ENCODE measurements at places on chromosomes 4 and X. TPM values are rescaled to one million over a fixed set of nuclear protein-coding genes. Genes with fewer than 3 reads are reported as not detected.

- no peak for DNase-seq
- no peaks in the 10 kb centered on the region for H3K36me3 ChIP-seq
- no peaks in the 10 kb centered on the region for H3K4me1 ChIP-seq
- H3K27me3 ChIP-seq = no peaks in the 10 kb centered on the region
- no peak overlapping the region for H3K4me3 ChIP-seq
Observed at GRCh38 chr4:75708218-75708691, 16.1 kb upstream of the USO1 start.

DNA sequence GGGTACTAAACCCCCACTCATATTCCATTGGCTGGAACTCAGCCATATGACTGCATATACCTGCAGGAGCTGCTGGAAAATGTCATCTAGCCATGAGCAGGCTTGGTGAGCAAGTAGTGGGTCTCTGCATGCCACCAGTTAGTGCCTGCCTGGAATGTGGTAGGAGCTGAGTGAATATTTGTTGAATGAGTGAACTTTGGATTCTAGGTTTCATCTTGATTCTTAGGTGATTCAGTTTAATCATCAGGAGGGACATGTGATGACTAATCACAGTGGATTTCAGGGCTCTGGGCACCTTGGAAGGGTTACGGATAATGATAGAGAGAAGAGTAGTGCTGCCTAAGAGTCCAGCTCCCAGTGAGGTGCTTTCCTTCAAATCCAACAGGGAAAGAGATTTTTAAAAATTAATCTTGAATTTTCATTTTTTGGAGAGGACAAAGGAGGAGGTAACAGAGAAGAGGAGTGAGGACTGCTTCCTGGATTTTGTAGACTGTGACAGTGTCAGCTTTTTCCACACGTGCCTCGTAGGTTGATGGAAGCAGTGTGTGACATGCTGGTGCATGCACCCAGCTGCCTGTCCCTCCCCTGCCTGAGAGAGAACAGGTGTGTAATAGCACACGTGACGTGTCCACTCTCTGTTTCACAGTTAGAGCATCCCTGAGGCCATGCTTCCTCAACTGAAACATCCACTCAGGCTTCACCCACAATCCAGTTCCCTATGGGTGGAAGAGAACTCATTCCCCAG, 30.4 kb downstream of the NHS start:
- no peak for DNase-seq
- H3K36me3 ChIP-seq = no peaks in the 10 kb centered on the region
- H3K4me1 ChIP-seq = peaks cover 7% of the 10 kb centered on the region
- H3K4me3 ChIP-seq = no peak overlapping the region

DNA sequence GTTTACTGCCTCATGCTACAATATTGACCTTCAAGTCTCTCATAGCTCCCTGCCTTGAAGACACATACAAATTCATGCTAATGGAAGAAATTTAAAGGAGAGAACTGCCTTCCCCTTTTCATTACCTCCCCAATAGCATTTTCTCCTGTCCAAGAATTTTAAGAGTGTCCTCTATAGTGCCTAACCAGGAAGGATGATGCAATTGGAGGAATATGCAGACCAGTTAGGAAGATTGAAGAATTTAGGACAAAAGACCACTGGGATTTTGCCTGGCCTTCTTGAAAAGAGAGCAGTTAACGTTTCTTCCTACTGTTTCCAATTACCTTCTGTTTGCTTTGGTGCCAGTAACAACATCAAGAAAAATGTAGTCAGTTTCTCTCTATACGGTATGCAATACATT, 443.9 kb downstream of the INPP4B start:
- no peak overlapping the region for H3K27ac ChIP-seq
- no peak for DNase-seq
- no peaks in the 10 kb centered on the region for H3K36me3 ChIP-seq
- H3K4me1 ChIP-seq = peaks cover 3% of the 10 kb centered on the region
- no peak overlapping the region for H3K4me3 ChIP-seq

GRCh38 chr4:3112609-3113469, 38.4 kb downstream of the HTT start:
- H3K4me3 ChIP-seq = no peak overlapping the region
- peaks cover 65% of the 10 kb centered on the region for H3K36me3 ChIP-seq
- H3K4me1 ChIP-seq = no peaks in the 10 kb centered on the region
- DNase-seq = no peak
- no peak overlapping the region for H3K27ac ChIP-seq
- no peaks in the 10 kb centered on the region for H3K27me3 ChIP-seq

Gene ARAF
- 56.1 TPM for total RNA-seq

DNA sequence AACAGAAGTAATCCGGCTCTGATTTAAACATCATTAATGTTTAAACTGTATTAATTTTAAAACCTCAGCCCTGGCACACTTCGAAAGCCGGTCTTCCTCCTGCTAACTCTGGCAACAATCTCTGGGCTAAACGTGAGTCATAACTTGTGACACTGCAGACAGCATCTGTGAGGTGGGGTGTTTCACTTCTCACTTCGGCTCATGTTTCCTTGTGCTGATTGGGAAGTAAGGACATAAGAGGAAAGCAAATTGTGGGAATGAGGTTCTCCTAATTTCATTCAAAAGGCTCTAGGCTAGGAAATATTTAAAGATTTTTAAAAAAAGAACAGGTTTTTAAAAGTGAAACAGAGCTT, 139.9 kb upstream of the USP9X start:
- H3K4me1 ChIP-seq = no peaks in the 10 kb centered on the region
- no peak overlapping the region for H3K4me3 ChIP-seq
- no peaks in the 10 kb centered on the region for H3K36me3 ChIP-seq
- DNase-seq = no peak

- H3K27ac ChIP-seq = no peak overlapping the region
- H3K4me3 ChIP-seq = no peak overlapping the region
- no peak for DNase-seq
- no peaks in the 10 kb centered on the region for H3K27me3 ChIP-seq
- H3K4me1 ChIP-seq = no peaks in the 10 kb centered on the region
Observed at GRCh38 chr4:38734446-38734845, 48.3 kb downstream of the TLR10 start.

DNA sequence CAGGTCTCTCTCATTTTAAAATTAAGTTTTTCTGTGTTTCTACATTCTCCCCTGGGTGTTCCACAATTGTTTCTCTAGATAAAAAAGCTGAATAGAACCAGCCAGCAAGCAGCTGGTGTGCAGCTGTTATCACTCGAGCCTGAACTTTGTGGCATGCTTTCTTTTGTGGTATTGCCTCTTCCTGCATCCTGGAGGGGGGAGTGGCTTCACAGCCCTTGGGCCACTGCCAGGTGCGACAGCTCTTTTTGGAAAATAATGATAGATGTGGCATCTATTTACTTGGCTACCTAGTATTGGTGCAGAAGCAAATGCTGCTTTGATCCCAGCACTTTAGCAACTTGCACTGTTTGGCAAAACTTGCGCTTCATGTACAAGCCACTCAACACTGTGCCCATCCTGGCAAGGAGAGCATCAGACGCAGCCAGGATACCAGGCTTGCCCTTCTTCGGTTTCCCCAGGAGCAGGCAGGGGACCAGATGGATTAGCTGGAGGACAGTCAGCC, 69.4 kb downstream of the HMGB2 start:
- H3K36me3 ChIP-seq = no peaks in the 10 kb centered on the region
- H3K27ac ChIP-seq = no peak overlapping the region
- peaks cover 6% of the 10 kb centered on the region for H3K4me1 ChIP-seq
- H3K27me3 ChIP-seq = no peaks in the 10 kb centered on the region
- DNase-seq = no peak

GRCh38 chrX:53317365-53318069, 36.1 kb upstream of the IQSEC2 start:
- H3K4me1 ChIP-seq = peaks cover 7% of the 10 kb centered on the region
- H3K27me3 ChIP-seq = peaks cover 7% of the 10 kb centered on the region
- DNase-seq = peak; percentile 80
- H3K4me3 ChIP-seq = no peak overlapping the region

Gene UGT2B7
- not detected for total RNA-seq

GRCh38 chrX:121009764-121010163, 24.2 kb upstream of the CT47A1 start:
- no peaks in the 10 kb centered on the region for H3K4me1 ChIP-seq
- H3K27ac ChIP-seq = no peak overlapping the region
- no peaks in the 10 kb centered on the region for H3K27me3 ChIP-seq
- DNase-seq = no peak
- no peak overlapping the region for H3K4me3 ChIP-seq

Gene CDKL2
- total RNA-seq = not detected

Gene CDS1
- total RNA-seq = 0.11 TPM

- H3K27me3 ChIP-seq = no peaks in the 10 kb centered on the region
- DNase-seq = no peak
- no peaks in the 10 kb centered on the region for H3K36me3 ChIP-seq
- H3K4me1 ChIP-seq = no peaks in the 10 kb centered on the region
- no peak overlapping the region for H3K4me3 ChIP-seq
Observed at GRCh38 chr4:87853108-87853507, 20.3 kb downstream of the MEPE start.

Gene USP26
- total RNA-seq = not detected

DNA sequence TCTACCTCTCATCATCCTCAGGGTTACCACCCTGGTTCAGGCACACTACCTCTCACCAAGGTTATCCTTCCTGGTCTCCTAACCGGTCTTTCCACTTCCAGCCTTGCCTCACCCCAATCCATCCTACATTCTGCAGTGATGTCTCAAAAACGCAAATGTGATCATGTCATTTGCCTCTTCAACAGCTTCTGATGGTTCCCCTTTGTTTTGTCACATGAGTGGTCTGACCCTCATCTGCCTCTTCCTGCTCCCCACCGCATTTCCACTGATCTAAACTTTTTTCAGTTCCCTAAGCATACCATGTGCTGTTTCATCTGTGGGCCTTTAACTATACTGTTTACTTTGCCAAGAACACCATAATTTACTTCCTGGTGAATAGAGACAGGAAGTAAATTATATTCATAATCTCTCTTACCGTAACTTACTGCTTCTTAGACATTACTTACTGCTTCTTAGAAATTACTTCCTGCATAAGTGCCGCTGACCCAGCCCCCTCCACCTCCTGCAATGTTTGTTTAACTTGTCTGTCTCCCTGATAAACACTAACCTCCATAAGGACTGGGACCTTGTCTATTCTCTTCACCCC, 27.1 kb upstream of the NSUN7 start:
- no peaks in the 10 kb centered on the region for H3K36me3 ChIP-seq
- no peak for DNase-seq
- H3K4me1 ChIP-seq = no peaks in the 10 kb centered on the region
- H3K27ac ChIP-seq = no peak overlapping the region
- no peaks in the 10 kb centered on the region for H3K27me3 ChIP-seq

GRCh38 chr4:109111031-109111430, 191.4 kb downstream of the COL25A1 start:
- H3K4me1 ChIP-seq = no peaks in the 10 kb centered on the region
- no peaks in the 10 kb centered on the region for H3K36me3 ChIP-seq
- no peaks in the 10 kb centered on the region for H3K27me3 ChIP-seq
- H3K4me3 ChIP-seq = no peak overlapping the region

Gene NAP1L5
- total RNA-seq = 9.6 TPM

GRCh38 chrX:6930307-6930849, 217.1 kb upstream of the STS start:
- no peaks in the 10 kb centered on the region for H3K27me3 ChIP-seq
- H3K4me1 ChIP-seq = no peaks in the 10 kb centered on the region
- H3K4me3 ChIP-seq = no peak overlapping the region
- DNase-seq = no peak
- no peak overlapping the region for H3K27ac ChIP-seq

GRCh38 chr4:113248320-113248719, 198.9 kb downstream of the ANK2 start:
- DNase-seq = no peak
- H3K4me3 ChIP-seq = no peak overlapping the region
- no peaks in the 10 kb centered on the region for H3K4me1 ChIP-seq
- H3K36me3 ChIP-seq = no peaks in the 10 kb centered on the region
- no peaks in the 10 kb centered on the region for H3K27me3 ChIP-seq
- H3K27ac ChIP-seq = no peak overlapping the region

DNA sequence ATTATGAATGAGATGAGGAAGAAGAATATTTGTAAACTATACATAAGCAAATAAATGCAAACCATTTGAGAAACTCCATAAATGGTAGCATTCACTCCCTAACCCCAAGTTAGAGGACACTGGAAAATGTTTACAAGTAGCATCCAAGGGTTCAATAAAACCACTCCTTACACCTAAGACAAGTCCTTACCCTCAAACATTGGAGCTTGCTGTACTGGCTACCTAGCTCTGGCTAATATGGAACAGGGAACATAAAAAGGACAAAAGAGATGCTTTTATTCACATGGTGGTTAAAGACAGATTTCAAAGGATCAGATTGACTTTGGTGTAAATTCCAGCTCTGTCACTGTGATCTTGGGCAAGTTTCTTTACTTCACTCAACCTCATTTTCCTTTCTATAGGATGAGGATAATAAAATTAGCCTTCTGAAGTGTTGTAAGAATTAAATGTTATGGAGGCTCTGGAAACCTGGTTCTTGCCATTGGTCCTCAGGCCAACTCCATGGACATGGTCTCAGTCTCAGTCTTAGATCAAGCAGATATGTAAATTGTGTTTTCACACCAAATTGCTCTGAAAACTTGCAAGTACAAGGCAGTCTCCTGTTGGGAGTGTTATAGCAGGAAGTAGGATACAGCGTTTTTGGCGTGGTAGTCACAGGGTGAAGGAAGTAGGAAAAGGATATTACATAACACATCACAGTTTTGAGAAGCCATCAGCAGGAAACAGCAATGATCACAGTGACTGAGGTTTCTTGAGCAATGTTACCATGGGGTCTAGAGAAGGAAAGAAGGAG, 3.3 kb downstream of the CXCL1 start:
- no peaks in the 10 kb centered on the region for H3K27me3 ChIP-seq
- no peak overlapping the region for H3K4me3 ChIP-seq
- no peaks in the 10 kb centered on the region for H3K36me3 ChIP-seq
- no peak overlapping the region for H3K27ac ChIP-seq
- no peaks in the 10 kb centered on the region for H3K4me1 ChIP-seq
- DNase-seq = no peak

GRCh38 chrX:129731228-129731627, 7.6 kb upstream of the XPNPEP2 start:
- H3K27ac ChIP-seq = no peak overlapping the region
- no peaks in the 10 kb centered on the region for H3K4me1 ChIP-seq
- H3K36me3 ChIP-seq = no peaks in the 10 kb centered on the region
- DNase-seq = no peak
- no peak overlapping the region for H3K4me3 ChIP-seq

- no peaks in the 10 kb centered on the region for H3K27me3 ChIP-seq
- no peak overlapping the region for H3K4me3 ChIP-seq
- H3K27ac ChIP-seq = no peak overlapping the region
- no peak for DNase-seq
Observed at GRCh38 chr4:176393306-176394013, 73.7 kb downstream of the SPCS3 start.

GRCh38 chr4:338759-339097, 1.1 kb downstream of the ZNF141 start:
- peaks cover 14% of the 10 kb centered on the region for H3K4me1 ChIP-seq
- no peak for DNase-seq
- no peaks in the 10 kb centered on the region for H3K27me3 ChIP-seq

GRCh38 chrX:129609395-129609794, 45.4 kb downstream of the APLN start:
- H3K36me3 ChIP-seq = no peaks in the 10 kb centered on the region
- no peak overlapping the region for H3K27ac ChIP-seq
- no peaks in the 10 kb centered on the region for H3K4me1 ChIP-seq
- no peak overlapping the region for H3K4me3 ChIP-seq
- DNase-seq = no peak

Data from ascending aorta (tissue), 2 donors.